GM13977 (cell line): ENCODE measurements at places on chromosomes 12 and 14.

DNA sequence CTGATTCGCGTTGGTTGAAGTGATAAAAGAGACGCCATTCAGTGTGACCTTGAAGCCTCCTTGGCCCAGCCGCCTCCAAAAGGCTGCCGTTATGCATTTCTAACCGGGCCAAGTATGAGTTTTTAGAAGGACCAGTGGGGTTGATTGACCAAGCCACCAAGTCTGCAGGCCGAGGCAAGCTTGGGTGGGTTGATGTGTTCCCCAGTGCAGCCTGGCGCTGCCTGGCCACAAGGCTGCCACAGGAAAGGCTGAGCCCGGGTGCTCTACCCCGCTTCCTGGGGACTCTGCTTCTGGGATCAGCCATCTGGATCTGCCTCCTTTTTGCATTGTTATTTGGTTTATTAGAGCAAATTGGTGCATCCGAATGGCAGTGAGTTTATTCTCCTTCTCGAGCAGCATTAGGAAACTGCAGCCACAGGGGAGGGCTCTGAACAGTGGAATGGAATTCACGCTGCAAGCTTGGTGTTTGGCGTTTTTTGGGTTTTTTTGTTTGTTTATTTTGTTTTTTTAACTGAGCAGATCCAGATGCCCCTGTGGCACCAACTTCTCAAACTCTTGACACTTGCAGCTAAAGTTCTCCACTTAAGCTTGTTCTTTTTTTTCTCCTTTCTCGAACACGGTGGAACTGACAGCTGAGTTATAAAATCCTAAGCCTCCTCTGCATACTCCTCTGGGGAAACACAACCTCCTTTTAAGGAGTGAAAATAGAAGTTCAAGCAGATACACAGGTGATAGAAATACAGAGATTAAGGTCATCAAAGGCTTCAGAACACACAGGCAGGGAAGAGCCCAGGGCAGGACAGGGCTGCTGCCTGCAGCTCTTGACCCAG is 145.4 kb upstream of the FKBP4 start:
- no peak for DNase-seq

DNA sequence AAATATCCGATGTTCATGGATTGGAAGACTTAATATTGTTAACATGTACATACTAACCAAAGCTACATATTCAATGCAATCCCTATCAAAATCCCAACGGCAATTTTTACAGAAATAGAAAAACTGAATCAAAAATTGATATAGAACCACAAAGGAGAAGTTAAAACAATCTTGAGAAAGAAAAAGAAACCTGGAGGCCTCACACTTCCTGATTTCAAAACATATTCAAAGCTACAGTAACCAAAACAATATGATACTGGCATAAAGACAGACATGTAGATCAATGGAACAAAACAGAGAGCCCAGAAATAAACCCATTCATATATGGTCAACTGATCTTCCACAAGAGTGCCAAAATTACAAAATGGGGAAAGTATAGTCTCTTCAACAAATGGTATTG is 5.4 kb upstream of the PELI2 start:
- DNase-seq = no peak

DNA sequence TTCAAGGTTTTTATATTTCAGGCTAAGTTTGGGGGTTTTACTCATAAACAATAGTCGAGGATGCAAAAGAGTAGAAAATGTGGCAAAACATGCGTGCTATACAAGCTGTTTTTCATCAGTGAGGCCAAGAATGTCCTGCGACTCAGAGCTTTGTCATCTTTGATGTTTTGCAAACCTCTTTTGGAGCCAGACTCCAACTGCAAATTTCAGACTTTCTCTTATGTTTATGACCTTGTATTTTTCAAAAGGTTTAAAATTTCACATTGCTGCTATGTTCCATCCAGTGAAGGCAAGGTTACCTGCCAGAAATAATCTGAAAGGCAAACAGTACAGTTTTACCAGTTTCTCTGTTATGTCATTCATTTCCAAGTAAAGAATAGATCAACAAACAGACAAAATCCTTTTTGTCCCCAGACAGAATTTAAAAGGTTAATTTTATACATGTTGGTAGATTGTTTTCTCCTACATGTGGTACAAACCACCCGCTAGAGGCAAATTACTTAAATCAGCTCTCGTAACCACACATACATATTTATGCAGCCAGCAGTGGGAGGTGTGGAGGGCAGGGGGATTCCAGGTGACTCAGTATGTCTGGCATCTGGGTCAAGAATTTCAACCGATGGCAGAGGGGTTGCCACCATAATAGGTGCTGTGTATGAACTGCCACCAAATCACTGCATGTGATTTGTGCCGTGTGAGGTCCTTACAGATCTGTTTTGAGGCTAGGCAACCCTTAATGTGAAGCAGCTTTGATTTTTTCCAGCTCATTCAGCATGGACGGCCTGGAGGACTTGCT is 119.8 kb upstream of the CPM start:
- no peak for DNase-seq

- DNase-seq = no peak
These were observed 645 bp downstream of the JDP2 start for GRCh38 chr14:75428230-75429104.

DNA sequence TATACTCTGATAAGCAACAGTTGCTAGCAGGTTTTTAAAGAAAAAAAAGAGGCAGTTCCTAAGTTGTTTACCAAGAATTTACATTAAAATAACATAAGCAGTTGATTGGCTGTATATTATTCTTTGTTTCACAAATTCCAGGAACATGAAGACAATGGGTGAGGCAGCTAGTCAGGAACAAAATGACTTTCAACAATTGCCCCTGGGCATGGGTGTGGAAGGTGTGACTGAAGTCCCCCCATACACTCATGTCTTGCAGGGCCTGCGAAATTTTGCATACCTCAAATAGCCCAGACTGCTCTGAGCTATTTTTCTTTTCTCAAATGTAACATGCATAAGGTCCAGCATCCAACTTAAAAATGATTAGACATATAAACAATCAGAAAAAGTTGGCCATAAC is 267.2 kb upstream of the DIO3 start:
- DNase-seq = no peak

DNA sequence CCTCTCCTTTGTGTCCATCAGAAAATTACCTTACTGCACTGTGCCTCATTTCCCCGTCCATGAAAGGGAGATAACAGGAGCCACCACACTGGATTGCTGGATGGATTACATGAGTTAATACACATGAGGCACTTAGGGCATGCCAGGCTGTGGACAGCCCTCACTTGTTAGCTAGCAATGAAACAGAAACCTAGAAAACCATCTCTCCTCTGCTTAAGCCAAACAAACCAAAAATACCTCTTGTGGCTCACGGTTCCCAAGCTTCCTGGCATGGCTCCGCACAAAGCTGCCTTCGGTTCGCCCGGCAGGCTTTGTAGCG is 660 bp upstream of the HCFC2 start:
- no peak for DNase-seq

DNA sequence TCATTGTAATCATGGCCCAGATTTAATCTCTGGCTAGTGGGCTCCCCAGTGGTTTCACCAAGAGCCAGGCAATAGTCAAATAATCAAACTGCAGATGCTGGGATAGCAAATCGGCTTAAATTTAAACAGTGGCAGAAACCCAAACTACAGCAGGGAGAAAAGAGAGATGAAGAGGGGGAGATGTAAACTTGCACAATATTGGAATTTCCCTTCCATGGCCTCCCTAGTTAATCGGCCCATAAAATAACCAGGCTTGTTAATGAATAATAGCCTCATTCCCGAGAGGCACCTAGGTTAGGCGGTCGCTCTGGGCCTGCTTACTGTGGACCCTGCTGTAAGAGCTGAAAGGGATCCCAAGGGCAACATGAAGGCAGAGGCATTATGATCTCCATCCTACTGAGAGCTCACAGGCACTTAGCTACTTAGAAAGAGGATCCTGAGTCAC is 116.2 kb downstream of the NUAK1 start:
- DNase-seq = no peak

DNA sequence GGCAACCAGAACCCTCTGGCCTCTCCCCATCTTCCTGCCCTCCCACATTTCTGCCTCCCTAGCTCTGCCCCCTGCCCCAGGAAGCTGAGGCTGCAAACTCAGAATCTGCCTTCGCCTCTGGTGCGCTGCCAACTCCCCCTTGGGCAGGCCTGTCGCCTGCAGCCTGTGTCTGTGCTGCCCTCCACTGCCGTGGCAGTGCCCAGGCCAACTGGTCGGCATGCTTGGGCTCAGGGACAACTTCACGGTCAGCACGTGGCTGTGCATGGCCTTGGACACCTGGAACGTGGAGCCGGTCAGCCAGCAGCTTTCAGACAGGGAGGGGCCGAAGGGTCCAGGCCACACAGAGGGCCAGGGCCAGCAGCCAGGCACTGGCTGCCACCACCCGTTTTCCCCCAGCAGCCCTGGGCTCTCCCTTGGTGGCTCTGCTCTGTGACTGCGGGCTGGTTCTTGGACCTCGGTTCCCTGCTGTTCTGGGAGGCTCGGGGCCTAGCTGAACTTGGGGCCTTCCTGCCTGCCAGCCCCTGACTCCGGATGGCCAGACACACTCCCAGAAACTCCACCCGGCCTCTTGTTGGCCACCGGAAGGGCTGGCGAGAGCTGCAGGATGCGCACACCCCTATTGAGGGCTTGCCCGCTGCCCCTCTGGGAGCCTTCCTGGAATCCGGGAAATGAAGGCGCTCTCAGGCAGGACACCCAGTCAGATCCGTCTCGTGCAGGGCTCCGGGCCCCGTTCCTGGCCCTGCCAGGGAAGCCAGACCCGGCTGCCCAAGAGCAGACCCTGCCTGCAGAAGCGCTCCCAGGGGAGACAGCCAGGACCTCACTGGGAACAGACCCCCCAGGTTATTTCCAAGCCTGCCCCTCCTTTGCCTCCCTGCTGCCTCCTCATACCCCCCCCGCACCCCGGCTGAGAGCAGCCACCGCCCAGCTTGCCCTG is 34.2 kb upstream of the PPP1R13B start:
- DNase-seq = no peak

DNA sequence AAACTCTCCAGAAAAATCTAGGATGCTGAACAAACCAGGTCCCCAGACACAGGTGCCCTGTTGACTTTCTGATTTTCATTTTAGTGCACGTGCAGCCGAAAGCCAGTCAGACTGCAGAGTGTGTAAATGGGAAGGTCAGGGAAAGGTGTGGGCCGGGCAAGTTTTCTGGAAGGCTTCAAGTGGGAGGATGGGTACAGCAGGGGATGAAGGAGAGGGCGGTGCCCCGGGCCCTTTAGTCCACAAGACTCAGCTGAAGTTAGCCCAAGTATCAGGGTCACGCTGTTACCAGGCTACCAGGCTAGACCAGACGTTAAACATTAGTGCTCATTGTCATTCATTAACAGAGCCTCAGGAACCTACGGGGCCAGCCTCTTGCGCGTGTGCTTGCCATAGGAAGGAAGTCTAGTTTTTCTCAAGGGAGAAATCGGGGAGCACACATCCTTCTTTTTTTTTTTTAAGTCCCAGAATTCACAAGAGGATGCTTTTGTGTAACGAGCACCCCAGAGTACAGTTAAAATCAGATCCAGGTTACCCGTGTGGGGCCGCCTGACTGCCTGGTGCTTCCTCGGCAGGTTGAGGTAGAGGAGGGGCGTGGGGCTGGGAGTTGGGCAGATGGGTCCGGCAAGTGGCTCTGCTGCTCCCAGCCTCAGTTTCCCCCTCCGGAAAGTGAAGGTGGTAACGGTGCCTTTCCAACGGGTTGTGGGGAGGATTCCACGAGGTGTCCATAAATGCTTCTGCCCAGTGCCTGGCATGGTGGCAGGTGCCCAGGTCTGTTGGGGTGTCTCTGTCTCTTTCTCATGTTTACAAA is 19.1 kb downstream of the BCL7A start:
- DNase-seq = no peak

GRCh38 chr14:64806862-64807495 is 72.7 kb downstream of the SPTB start:
- DNase-seq = no peak

GRCh38 chr12:109589691-109590245 is 16.2 kb downstream of the MVK start:
- no peak for DNase-seq

- DNase-seq = no peak
These were observed 129.0 kb downstream of the AACS start for GRCh38 chr12:125194163-125194773.

DNA sequence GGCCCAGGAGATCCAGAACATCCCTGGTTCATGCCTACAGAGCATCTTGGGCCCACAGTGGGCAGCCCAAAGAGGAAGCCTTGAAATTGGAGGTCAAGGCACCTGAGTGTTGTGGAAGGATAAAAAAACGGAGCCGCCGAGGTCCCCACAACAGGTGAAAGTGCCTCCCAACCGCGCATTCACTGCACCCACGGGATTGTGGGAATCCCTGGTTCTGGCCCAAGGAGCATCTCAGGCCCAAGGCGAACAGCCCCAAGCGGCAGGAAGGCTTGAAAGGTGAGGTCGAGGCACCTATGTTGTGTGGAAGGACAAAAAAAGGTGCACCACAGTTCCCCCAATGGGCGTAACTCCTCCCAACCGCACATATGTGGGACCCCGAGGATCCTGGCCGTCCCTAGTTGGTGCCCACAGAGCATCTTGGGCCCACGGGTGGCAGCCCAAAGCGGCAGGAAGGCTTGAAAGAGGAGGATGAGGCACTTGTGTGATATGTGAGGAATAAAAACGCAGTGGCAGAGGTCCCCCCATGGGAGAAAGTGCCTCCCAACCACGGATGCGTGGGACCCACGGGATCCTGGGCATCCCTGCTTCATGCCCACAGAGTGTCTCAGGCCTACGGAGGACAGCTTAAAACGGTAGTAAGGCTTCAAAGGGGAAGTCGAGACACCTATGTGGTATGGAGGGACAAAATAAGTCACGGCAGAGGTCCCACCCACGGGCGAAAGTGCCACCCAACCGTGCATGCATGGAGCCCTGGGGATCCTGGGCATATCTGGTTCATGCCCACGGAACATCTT is 583.9 kb downstream of the ALG10 start:
- DNase-seq = peak; percentile 3

- DNase-seq = no peak
These were observed 45.7 kb downstream of the CORO1C start for GRCh38 chr12:108685469-108686260.

- no peak for DNase-seq
These were observed 105.2 kb downstream of the DNAI7 start for GRCh38 chr12:25089738-25090137.

DNA sequence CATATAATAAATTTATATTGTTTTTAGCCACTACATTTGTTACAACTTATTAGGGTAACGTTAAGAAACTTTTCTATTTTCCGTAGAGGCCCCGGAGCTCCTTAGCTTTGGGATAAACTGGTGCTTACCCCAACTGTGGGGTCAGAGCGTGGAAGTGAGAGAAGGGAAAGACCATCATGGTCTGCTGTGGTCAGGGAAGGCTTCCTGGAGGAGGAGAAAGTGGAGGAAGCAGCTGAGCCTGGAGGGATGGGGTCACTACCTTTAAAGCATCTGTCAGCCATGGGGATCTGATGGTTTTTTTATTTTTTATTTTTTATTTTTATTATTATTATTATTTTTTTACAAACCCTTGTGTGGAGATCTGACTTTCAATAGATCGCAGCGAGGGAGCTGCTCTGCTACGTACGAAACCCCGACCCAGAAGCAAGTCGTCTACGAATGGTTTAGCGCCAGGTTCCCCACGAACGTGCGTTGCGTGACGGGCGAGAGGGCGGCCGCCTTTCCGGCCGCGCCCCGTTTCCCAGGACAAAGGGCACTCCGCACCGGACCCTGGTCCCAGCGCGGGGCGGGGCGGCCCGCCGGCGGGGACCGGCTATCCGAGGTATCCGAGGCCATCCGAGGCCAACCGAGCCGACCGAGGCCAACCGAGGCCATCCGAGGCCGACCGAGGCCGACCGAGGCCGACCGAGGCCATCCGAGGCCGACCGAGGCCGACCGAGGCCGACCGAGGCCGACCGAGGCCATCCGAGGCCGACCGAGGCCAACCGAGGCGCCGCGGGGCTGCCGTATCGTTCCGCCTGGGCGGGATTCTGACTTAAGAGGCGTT is 1101.2 kb upstream of the TMEM132C start:
- peak; percentile 42 for DNase-seq
